GM12865 (cell line): ENCODE measurements at places on chromosomes 2 and 18.

DNA sequence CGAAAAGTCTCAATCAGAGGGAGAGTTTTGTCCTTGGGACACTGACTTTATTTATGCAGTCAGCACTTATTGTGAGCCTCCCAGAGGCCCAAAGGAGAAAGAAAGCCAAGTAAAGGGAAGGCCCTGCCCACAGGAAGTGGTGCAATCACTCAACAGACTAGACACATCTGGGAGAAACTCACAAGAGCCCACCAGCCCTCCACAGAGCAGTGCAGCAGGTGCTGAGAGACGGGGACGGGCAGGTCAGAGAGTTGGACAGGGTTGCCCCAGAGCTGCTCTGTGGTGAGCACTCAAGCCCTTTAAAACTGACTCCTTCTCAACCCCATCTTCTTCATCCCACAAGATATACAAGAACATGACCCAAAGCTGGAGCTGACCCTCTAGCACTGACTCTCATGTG is 96.0 kb downstream of the TFCP2L1 start:
- DNase-seq, result no peak

GRCh38 chr2:145157741-145158591 is 638.0 kb upstream of the ZEB2 start:
- DNase-seq, result no peak

DNA sequence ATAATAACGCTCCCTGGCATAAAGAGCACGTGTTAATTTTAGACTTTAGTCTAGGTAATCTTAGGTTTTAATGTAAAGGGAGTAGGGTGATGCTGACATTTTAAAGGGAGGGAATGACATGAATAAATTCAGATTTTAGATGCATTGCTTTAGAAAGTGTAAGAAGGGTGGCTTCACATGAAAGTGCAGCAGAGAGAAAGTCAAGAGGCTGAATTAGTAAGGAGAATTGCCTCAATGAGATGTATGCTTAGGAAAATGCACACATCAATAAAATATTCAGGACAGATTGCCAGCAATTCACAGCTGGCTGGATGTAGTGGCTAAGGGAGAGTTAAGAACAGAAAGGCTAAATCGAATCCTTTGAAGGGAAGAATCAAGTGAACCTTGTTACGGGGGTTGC is 165.5 kb upstream of the CDH19 start:
- DNase-seq, result no peak

DNA sequence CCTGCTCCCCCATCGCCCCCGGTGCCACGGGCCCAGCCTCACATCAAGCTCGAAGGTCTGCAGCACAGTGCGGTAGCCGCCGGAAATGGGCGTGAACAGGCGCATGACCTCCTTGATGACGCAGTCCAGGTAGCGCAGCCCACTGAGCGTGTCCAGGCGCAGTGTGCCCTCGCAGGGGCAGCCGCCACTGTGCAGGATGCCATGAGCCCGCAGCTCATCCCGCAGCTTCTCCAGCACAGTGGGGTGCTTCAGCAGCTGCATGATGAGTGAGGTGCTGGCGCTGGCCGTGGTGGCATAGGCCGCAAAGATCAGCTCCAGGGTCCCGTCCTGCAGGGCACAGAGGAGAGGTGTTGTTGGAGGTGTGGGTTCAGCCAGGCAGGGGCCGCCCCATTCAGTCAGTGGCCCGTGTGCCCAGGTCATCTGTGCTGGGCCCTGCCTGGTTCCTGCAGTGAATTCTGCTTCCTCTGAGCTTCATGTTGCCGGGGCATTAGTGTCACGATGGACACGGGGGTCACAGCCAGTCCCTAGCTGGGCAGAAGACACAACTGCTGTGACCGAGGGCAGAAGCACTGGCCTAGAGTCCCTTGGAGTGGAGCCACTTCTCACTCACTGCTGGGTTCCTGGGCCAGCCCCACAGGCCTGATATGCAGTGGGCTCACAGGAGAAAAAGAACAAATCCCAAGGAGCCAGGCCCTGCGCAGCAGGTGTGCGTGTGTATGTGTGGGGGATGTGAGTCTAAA is 14.5 kb downstream of the CYP26B1 start:
- DNase-seq, result no peak

DNA sequence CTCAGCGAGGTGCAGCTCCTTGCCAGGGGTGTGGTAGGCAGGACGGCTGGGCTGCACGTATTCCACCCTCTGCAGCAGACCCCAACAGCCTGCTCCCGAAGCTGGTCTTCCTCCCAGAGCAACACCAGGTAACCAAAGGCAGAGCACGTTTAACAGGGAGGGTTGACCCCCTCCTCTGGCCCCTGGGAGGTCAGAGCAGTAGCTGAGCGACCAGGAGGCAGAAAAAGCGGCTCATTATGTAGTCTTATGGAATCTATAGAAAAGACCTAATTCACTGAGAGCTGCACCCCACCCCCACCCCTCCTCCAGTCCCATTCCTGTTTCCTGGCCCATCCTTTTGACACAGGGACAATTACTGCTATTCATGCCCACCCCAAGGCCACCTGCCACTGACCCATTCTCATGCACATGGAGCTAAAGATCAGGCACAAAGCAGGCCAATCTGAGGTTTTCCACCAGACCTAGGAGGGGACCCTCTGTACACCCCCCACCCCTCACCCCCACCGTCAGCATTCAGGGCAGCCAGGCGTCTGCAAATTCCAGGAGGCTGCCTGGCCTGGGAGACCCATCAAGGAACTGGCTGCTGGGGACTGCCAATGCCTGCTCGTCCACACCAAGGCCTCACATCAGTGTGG is 60.9 kb upstream of the FZD7 start:
- DNase-seq, result no peak

DNA sequence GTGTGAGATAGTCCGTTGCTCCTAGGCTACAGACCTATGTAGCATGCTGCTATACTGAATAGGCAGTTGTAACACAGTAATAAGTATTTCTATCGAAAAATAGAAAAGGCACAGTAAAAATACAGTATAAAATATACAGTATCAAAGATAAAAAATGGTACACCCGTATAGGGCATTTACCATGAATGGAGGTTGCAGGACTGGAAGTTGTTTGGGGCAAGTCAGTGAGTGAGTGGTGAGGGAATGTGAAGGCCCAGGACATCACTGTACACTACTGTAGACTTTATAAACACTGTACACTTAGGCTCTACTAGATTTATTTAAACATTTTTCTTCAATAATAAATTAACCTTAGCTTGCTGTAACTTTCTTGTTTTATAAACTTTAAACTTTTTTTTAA is 3.5 kb downstream of the MAP3K20 start:
- DNase-seq, result no peak

DNA sequence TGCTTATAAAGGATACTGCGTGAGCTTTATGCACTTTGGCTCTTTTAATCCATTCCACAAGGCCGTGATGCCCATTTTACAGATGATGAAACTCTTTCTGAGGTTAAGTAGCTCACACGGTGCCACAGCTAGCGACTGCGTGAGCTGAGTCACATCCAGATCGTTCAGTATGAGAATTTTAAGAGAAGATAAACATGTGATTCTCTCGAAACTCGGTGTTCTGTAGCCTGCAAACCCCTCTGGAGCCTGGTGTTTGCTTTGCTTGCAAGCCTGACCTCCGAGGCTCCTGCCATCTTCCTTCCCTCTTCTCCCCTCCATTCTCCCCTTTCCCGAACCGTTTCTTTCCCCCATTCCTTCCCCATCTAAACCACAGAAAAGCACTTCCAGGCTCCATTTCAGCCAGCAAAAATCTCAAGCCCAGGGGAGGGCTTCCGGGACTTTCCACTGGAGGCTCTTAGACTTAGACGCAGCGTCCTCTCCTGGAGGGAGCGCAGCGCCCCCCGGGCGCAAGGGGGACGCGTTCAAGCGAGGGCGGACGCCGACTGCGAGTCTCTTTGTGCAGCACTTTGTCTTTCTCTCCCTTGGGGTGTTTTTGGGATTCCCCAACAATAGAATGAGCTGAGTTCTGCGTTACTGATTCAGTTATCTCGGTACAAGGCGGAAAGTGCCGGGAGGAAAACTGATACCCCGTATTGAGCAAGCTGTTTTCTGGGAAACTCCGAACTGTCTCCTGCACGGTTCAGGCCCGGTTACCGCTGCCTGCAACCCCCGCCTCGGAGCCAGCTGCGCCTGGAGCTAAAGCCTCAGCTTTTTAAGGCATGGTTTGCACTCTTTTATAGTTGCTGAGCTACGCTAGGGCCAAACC is 38.0 kb downstream of the CYP1B1 start:
- peak; percentile 88 for DNase-seq

DNA sequence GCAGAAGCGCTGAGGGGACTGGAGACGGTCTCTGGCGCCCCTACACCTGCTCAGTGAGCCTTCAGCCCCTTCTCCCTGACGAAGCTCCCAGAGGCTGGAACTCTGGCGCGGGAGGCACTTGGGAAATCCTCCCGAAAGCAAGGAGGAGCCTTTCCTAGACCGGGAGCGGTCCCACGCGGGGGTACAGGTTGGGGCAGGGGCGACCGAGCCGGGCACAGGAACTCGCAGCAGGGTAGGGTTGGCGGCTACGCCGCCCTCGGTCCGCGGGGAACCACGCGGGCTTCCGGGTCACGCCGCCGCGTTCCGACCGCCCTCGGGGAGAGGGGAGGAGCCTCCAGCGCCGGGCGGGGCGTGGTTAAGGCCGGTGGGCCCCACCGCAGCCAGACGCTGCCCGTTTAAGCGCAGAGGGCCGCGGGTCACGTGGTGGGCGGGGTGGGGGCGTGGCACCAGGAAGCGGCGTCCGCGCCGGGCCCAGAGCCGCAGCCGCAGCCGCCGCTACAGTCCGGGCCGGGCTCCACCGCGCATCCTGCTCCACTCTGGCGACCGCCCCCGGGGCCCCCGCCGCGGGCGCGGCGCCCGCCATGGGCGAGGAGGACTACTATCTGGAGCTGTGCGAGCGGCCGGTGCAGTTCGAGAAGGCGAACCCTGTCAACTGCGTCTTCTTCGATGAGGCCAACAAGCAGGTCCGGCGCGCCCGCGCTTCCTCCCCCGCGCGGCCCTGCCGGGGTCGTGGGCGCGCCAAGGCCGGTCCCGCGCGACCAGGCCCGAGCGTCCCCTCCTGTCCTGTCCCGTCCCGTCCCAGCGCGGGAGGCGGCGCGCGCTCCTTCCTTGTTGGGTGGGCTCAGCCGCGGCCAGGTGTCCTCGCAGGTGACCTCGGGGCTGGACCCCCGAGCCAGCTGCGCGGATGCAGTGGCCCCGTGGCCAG is at the start of gene RMC1:
Gene RMC1, plus strand, starts transcription at position 474 of the 925 bp plus-strand sequence. Its CDS starts 108 bp downstream, at position 582.
- peak; percentile 98 for DNase-seq
